Chondrocyte (in vitro differentiated cells): ENCODE measurements at places on chromosomes 3 and 15.

- no peak for DNase-seq
Observed at GRCh38 chr3:64576211-64576775, 111.5 kb downstream of the ADAMTS9 start.

DNA sequence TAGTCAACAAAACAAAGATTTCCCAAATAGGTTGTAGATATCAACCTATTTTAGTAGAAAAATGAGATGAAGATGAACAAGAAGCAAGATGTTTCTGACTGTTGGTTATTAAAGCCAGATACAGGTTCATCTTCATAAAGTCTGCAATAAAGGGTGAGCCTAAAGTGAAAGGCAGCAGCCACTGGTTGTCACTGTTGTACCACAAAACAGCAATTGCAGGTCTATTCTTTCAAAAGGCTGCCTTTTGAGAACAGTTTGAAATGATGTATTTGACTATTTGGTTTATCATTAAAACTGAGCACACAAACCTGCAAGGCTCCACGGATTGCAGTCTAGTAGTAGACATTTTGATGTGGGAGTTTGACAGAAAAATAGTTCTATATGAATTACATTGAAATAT lies 543.4 kb downstream of the GBE1 start:
- no peak for DNase-seq

DNA sequence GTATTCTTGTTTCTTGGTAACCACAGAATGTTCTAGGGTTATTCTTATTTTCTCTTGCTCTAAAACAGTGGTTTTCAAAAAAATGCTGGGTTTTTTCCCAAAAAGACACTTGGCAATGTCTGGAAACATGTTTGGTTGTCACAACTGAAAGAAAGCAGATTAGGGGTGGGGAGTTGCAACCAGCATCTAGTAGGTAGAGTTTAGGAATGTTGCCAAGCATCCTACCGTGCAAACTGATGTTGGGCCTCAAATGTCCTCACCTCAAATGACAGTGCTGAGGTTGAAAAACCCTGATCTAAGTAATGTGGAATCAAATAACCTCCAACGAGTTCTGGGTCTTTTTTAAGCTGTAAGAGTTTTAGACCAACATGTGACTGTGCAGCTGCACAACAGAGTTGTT lies 270.5 kb upstream of the STT3B start:
- DNase-seq = no peak

DNA sequence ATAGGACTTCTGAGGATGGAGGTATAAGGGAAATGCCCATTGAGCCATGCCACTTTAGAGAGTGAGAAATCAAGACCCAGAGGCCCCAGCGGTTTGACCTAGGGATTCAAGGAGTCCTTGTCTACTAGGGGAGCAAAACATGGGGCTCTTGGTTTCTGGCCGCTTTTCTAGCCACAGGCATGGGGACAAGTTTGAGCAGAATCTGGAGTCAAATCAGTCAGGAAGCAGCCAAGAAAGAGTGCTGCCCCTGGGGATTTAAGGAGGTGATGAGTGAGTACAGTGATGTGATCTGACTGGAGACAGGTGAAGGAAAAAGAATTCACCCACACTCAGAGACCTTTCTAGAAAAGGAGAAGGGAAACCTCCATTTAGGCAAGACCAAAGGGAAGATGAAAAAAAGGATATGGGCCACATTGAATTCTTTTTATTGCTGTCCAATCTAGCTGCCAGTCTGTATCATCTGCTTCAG lies 244.0 kb upstream of the TBC1D5 start:
- no peak for DNase-seq

- no peak for DNase-seq
Observed at GRCh38 chr3:189355115-189355480, 183.3 kb downstream of the TPRG1 start.

DNA sequence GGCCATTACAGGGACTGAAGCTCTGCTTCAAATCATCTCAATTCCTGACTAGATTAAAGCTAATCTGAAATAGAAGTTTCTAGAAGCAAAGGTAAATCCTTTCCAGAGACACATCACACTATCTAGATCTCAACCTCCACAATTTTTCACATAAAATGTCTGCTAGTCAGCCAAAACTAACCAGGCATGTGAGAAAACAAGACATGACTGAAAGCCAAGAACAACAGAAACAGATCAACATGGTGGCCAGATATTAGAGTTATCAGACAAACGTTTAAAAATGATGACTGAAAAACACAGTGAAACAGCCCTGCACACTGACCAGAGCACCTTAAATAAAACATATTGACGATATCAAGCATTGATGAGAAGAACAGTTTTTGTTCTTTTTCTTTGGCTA lies 59.1 kb downstream of the SUMF1 start:
- DNase-seq = no peak

- no peak for DNase-seq
Observed at GRCh38 chr3:184611607-184612281, 50.2 kb downstream of the EPHB3 start.

- no peak for DNase-seq
Observed at GRCh38 chr15:47066392-47066791, 650.9 kb upstream of the SEMA6D start.

- DNase-seq = no peak
Observed at GRCh38 chr15:100350434-100351226, 8.9 kb upstream of the ADAMTS17 start.

DNA sequence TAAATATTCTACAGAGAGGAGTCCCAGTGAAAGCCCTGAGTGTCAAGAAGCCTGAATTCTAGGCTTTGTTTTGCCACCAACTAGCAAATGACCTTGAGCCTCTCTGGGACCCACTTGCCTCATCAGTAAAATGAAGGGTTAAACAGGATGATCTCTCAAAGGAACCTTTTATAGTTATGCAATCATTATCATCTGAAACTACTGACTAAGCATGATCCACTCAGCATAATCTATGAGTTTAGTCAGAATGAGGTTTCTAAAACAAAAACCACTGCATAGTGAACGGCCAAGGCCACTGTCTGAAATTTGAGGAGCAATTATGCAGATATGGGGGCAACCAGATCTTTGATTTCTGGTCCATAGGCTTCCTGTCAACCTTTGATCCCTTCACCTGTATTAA lies 319.0 kb downstream of the MECOM start:
- DNase-seq = no peak

DNA sequence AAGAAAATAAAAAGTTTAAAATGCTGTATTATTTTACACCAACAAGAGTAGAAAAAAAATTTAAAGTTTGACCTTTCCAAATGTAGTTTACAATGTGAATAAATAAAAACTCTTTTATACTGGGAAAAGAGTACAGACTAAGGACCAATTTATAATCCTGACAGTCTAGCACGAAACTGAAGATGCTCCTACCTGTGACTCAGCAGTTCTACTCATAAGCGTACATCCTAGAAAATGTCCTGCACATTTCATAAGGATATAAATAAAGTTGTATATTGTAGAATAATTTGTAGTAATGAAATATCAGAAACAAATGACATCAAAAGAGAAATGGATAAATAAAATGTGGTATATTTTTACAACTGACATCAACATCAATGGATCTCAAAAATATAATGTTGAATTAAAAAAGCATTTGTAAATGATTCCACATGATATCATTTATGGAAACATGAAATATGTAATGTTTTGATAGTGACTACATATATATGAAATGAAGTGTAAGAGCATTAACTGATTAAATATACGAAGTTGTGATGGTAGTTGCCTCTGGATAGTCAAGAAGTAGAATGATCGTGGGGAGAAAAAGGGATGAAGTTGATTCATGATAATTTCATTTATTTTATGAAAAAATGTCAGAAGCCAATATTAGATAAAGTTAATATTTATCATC lies 161.3 kb upstream of the CBLB start:
- no peak for DNase-seq

DNA sequence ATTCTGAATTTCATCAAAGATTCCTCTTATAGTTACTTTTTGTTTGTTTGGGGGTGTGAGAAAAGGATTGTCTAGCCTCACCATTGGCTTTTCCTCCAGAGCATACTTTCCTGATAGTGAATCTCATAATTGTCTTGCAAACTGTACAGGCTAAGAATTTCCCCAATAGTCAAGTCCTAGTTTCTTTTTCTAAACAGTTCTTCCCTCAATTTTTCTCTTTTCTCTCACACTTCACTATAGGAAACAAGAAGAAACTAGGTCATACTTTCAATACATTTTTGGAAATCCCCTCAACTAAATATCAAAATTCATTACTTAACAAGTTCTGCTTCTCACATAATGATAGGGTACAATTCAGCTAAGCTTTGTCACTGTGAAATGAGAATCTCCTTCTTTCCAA lies 241.9 kb downstream of the IL20RB start:
- DNase-seq = no peak

GRCh38 chr3:196774848-196775422 lies 35.3 kb downstream of the PAK2 start:
- DNase-seq = no peak

- DNase-seq = no peak
Observed at GRCh38 chr3:194738254-194739093, 52.8 kb downstream of the FAM43A start.

GRCh38 chr3:14517601-14518431 lies 22.3 kb downstream of the GRIP2 start:
- peak; percentile 89 for DNase-seq

- DNase-seq = no peak
Observed at GRCh38 chr3:78633626-78634025, 1134.2 kb downstream of the ROBO1 start.

DNA sequence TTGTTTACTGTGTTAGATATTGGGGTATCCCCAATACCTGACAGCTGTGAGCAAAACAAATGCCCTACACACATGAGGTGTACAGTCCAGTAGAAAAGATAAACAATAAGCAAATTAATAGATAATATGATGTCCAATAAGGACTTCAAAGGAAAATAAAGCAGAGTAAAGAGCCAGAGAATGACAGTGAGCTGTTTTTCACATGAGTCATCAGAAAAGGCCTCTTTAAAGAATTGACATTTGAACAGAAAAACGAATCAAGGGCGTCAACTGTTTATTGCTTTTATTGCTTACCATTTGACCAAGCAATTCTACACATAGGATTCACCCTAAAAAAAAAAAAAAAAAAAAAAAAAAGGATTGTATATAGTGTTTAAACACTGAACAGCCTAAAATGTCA lies 96.6 kb upstream of the FLNB start:
- no peak for DNase-seq

GRCh38 chr3:9976721-9977709 lies 9.6 kb downstream of the EMC3 start:
- DNase-seq = no peak

GRCh38 chr3:29668233-29668632 lies 387.4 kb downstream of the RBMS3 start:
- no peak for DNase-seq

DNA sequence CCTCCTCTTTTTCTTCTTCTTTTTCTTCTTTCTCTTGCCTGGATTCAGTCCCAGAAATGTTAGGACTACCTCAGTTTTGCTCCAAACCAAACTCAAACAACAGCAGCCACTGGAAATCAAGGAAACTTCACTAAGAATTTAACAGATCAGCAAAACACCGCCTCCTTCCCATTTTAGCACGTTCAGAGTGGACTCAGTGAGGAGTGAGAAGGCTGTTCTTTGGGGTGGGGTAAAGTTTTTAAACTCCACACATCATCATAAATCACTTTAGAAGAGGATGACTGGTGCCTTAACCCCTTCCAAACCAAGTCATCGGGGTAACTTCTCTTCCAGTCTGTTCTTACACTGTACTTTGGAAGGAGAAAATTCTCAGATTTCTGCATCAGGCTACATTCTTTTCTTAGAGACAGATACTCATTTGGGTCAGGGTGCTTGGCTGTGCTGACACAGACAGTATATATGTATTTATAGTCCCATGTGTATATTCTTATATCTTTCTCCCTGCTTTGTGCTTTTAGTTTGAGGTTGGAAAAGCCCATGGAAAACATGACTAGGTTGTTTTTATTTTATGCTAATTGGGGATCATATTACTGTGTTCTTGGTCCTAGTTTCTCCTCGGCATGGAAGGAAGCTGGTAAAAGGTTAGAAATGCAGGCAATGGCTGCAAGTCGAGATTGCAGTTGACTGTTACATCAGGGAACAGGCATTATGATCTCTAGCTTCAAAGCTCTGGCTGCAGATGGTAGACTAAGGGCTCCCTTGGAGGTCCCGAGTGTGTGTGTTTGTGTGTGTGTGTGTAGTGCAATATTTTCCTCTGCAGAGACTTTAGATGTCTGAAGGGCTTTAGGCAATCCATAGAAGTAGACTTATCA lies at the start of gene CCDC80:
Gene CCDC80, minus strand, starts transcription at position 214 of the 872 bp plus-strand sequence. CDS start 1,238 bp downstream, outside the sequence.
- DNase-seq = no peak

DNA sequence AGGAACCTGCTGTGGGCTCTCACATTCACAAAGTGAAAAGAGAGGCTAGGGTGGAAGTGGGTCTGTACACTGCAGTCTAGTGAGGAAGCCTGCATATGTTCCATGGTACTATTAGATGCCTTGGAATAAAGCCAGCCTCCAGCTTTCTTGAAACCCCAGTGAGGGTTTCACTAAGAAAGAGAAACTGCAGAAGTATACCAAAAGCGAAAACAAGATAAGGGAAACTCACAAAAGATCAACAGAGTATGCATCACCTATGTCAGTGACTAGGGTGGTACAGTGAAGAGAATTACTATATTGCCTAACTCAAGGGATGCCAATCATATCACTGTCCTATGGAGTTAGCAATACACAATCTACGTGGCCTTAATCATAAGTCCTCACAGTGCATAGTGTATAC lies 212.5 kb upstream of the GADL1 start:
- no peak for DNase-seq

GRCh38 chr15:27065785-27066184 lies 94.8 kb downstream of the GABRG3 start:
- no peak for DNase-seq

- no peak for DNase-seq
Observed at GRCh38 chr15:71573599-71573998, 236.8 kb upstream of the NR2E3 start.

GRCh38 chr3:171428321-171428787 lies 31.9 kb downstream of the TNIK start:
- no peak for DNase-seq

DNA sequence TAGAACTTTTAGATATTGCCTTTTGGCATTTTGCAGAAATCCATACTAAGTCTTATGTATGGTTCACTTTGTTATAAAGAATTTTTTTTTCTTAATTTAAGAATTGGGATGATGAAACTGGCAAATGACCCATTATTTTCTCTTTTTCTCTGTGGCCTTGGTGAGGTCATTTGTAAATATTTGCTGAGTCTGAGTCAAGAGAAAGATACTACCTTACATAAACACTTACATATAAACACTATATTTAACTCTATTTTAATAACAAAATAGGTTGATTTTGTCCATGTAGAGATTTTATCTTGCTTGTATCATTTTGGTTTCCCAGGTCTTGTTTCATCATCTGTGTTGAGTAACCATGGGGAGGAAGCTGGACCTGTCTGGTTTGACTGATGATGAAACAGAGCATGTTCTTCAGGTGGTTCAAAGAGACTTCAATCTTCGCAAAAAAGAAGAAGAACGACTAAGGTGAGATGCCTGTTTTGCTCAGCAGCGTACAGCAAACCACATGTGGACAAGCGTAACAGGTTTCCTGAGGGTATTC lies 91.1 kb downstream of the MYRIP start:
- no peak for DNase-seq

GRCh38 chr3:148269816-148270215 lies 427.9 kb upstream of the AGTR1 start:
- DNase-seq = no peak

DNA sequence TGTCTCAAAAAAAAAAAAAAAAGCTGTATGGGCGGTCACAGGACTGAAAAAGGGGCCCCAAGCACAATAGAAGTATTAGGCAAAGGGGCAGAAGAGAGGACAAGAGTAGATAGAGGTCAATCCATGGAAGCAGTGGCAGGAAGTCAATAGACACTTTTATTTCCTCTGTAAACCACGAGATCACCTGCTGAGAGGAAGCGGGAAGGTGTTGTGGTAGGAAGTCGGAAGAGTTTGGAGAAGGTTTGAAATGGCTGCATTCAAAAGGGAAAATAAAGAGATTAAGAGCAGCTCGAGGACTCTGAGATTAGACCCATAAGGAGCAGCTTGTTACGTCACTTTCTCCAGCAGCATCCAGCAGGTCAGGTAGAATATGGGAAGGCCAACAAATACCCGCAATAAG lies 14.2 kb upstream of the ZNF148 start:
- no peak for DNase-seq
